ENCODE measurements at places on chromosomes 13 and 19.

DNA sequence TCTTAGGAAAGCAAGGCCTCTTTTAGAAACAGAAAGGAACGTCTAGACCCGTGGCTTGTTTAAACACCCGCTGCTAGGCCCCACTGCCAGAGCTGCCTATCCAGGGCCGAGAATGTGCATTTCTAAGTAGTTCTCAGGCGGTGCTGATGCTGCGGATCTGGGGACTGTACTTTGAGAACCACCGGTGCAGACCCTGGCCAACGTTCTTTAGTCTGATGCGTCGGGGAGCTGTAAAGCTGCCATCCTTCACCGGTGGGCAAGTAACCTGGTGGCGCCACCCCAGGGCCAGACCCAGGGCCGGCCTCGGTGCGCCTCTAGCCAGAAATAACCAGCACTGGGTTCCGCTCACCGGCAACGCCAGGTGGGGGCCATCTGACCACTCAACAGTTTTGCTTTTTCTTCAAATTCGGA is 47.1 kb downstream of the TGDS start:
- DNase-seq = no peak

- peak; percentile 88 for DNase-seq
Observed at GRCh38 chr13:46552889-46553520, at the start of gene LRCH1. TSS of gene LRCH1 (plus strand) at chr13:46553170. CDS start at chr13:46553397, 227 bp downstream.

- no peak for DNase-seq
Observed at GRCh38 chr19:52603558-52604207, 33.6 kb downstream of the ZNF701 start.

- no peak for DNase-seq
Observed at GRCh38 chr13:48236528-48237353, 3.7 kb downstream of the ITM2B start.

GRCh38 chr13:106028911-106029310 is 506.6 kb downstream of the EFNB2 start:
- no peak for DNase-seq

- DNase-seq = no peak
Observed at GRCh38 chr19:12779162-12779993, 4.0 kb upstream of the HOOK2 start.

DNA sequence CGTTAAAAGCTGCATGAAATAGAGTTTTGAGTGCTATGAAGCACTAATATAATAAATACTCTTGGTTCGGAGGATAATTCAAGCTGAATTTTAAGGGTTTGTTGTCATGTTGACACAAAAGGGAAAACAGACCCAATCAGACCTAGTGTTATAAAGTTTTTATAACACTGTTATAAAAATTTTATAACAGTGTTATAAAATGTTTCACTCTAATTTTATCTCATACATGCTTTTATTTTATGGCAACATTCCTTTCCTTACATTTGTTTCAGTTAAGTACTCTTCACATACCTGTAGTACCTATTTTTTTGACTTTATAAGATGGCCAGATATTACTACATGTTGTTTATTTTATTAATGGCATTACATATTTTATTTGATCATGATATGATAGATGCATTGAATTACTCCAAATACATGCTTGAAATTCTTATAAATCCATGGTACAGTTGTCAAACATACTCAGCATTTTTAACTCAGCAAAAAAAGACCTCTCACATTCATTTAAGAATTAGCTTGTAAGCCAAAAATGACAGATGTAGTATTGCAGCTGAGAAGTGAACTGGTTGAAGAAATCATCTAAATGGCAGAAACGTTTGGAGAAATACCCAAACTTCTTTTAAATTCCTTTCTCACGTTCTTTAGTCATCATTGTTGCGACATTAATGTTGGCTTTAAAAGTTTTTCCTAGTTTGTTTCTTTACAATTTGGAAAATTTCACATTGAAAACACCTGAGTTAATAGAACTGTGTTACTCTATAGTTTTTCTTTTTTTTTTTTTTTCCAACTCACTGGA is 104.5 kb downstream of the PIBF1 start:
- no peak for DNase-seq

GRCh38 chr13:23631311-23632047 is 61.3 kb downstream of the TNFRSF19 start:
- no peak for DNase-seq

DNA sequence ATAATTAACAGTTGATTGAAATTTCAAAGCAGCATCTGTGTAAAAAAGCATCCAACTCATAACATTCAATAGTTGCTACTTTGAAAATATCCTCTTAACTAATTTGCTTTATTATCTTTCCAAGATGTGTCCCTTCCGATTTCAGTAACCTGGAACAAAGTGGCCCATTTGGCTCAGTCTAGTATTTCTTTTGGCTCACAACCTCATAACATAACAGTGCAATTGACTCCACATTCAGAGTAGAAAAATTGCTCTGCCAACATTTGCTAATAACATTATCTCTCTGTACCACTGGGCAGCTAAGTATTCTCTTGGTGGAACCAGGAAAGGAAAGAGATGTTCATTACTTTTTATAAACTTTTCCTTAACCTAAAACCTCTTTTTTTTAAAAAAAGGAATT is 571.1 kb upstream of the ARGLU1 start:
- DNase-seq = no peak

GRCh38 chr13:94859811-94860210 is 147.5 kb upstream of the SOX21 start:
- DNase-seq = no peak

DNA sequence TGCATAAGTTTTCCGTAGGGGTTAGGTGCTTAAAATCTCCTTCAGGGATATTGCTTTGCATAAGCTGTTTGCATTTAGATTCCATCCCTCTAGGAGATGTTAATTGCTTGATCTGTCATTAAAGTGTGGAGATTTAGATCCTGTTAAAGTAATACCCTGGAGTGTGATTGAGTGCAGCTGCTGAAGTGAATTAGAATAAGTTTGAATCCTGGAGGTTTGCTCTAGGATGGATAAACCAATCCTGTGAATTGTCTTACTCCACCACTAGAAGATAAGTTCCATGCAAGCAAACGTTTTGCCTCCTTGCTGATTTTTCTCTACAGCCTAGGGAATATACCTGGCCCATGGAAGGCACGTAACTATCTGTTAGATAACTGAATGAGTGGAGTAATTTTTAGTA is 1487.2 kb upstream of the PRR20A start:
- DNase-seq = no peak

GRCh38 chr13:42356184-42356575 is 84.2 kb downstream of the AKAP11 start:
- no peak for DNase-seq

- no peak for DNase-seq
Observed at GRCh38 chr19:41537789-41538188, 38.2 kb upstream of the CEACAM21 start.

GRCh38 chr13:112781881-112782361 is 92.1 kb downstream of the ATP11A start:
- DNase-seq = no peak

GRCh38 chr13:65677906-65678305 is 1552.2 kb downstream of the PCDH9 start:
- no peak for DNase-seq

DNA sequence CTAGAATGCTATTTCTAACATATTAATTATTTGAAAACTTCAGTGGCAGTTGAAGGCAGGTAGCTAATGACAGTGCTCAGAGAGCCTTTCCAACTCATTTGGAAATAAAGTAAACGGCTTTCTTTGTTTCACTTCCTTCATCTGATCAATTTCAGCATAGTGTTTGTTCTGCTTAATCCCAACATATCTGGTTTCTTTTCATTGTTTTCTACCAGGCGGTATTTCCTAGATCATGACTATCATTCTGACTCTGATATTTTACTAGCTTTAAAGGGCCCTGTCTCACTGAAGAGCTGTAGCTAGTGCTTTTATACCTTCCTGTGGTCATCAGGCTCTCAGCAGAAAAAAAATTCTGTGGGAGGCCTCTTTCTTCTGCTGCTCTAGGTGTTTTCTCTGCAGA is 178.6 kb downstream of the RBM26 start:
- DNase-seq = no peak

DNA sequence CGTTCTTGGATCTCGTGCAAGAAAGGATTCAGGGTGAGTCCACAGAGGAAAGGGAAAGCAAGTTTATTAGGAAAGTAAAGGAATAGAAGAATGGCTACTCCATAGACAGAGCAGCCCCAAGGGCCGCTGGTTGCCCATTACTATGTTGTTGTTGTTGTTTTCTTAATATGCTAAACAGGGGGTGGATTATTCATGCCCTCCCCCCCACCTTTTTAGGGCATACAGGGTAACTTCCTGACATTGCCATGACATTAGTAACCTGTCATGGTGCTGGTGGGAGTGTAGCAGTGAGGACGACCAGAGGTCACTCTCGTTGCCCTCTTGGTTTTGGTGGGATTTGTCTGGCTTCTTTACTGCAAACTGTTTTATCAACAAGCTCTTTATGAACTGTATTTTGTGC is 29.1 kb upstream of the PCDH9 start:
- no peak for DNase-seq

DNA sequence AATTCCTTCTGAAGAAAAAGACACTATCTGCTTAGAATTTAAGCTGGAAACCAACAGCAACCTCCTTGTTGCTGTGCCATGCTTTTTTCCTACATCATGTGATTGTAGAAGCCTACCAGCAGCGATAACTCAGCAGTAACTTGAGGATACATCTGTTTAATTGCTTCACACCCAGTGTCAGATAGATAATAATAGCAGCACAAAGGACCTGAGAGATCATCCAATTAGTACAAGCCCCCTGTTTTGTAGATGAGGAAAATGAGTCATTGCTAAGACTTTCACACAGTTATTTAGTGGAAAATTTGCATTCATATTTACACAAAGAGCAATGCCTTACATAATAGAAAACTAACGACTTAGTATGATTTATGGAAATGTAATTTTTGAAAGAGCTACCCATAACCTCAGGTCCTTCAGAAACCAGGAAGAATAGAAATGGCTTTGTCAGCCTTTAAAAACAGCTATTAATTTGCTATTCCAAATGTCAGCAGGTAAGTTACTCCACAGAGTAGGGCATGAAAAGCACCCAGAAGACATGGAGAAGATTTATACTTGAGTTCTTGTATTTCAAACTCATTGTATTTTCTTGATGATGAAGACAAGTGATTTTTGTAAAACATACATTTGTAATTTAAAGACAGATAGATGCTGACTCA is 93.7 kb upstream of the SGCG start:
- DNase-seq = no peak

DNA sequence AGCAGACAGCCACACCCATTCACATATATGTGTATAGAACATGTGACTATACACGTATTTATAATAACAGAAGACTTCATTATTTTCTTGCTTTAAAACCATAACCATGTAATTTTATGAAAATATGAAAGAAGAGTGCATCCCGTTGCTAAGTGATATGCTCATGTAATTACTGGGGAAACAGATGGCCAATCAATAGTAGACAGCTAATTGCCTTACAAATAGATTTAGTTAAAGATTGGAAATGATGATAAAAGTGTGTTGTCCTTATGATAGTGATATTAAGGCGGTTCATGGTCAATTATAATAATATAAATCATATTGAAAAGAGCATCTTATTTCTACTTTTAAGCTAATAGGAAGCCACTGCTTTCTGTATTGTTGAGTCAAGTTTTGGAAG is 95.9 kb downstream of the RFC3 start:
- DNase-seq = no peak

DNA sequence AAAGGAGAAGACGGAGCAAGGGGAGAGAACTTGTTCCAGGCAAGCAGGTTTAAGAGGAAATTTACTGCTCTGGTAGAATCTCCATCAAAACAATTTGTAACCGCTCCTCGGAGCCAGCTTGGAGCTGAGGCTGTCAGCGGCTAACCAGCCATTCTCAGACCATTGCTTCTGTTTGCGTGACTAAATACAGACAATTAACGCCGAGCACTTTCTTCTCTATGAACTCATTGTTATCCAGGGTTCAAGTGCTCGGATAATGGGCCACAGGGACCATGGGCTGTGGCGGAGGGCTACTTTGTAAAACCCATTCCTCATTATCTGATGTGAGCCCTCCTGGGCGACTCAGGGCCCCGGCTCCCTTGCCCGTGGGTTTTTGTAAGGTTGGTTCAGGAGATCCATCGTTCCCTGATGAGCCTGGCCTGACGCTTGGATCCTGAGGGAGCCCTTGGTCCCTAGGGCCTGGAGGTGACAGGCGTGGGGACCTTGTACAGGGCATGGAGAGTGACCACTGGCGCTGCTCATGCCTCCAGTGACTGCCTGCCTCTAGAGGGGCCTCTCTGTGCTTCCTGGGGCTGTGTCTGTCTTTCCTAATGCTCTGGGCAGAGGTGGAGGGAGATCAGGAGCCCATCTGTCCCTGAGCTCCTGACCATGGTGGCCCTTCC is 61.5 kb upstream of the ZNF536 start:
- no peak for DNase-seq

GRCh38 chr19:51742789-51743188 is 8.9 kb downstream of the FPR1 start:
- DNase-seq = no peak

GRCh38 chr19:16736709-16737108 is 17.1 kb downstream of the NWD1 start:
- DNase-seq = no peak

- no peak for DNase-seq
Observed at GRCh38 chr19:51341066-51341465, 873 bp downstream of the VSIG10L start.

DNA sequence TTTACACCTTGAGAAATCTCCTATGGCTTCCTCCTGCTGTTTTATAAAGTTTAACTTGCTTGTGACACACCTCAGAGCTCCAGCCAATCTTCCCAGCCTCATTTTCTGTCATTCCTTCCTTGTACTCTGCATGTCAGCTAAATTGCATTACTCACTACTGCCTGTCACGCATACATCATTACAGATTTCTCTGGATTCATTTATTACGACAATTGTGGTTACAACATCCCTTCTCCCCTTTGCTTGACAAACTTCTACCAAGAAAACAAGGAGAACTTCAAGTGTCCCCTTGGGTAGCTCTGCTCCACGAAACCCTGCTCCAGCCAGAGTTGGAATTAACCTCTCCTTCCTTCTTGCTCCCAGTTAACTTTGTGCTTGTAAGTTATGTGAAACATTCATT is 22.0 kb upstream of the GPR18 start:
- no peak for DNase-seq

DNA sequence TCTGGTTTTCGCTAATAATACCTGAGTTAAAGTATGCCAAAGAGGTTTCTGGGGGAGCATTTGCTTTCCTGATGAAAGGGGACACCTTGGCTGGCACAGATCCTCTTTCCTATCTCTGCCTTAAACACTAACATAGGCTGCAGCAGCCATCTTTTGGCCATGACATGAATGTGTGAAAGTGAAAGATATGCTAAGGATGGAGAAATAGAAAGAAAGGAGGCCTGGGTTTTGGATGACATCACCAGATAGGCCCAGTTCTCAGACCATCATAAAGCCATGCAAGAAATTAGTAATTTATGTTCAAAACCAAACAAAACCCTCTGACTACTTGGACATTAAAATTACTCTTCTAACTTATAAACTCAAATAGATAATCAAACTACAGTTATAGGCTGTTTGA is 279.7 kb downstream of the COG6 start:
- DNase-seq = no peak

All from stimulated activated CD4-positive, alpha-beta T cell treated with anti-CD3 and anti-CD28 coated beads, Interleukin-4, amount 100 ng/mL, for 1 hour (primary cell).